ENCODE measurements at places on chromosomes 5 and 9.
A peak's percentile ranks its signal among the peaks of the same experiment; 100 is the strongest.

- DNase-seq, result no peak
These were observed 13.6 kb upstream of the COL27A1 start for GRCh38 chr9:114141553-114142402.

GRCh38 chr9:4985386-4986266 is 554 bp downstream of the JAK2 start:
- peak; percentile 45 for DNase-seq

DNA sequence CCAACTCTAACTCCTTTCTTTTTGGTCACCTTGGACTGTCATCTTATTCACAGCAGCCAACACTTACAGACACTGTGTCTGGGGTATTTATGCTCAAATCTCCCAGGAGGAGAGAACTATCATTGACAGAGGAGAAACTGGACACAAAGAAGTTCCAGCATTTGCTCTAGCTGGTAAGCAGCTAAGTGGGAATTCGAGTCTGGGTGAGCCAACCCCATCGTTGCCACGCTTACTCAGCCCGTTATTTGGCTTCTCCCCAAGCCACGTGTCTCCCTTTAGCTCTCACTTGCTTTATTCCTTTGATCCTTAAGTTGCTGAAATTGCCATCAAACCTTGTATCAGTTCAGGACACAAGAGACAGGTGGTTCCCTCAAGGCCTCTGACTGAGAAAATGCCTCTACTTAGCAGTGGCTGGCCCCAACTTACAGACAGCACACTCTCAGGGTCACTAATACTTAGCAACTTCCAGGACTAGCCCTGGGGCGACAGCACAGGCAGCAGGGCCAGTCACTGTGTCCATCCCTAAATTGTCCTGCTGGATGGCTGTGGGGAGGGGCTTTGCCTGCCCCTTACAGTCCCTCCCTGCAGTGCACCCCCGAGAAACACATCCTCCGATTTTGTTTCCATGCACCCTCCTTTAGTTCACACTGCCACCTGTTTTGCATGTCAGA is 1.4 kb downstream of the SLC36A2 start:
- no peak for DNase-seq

DNA sequence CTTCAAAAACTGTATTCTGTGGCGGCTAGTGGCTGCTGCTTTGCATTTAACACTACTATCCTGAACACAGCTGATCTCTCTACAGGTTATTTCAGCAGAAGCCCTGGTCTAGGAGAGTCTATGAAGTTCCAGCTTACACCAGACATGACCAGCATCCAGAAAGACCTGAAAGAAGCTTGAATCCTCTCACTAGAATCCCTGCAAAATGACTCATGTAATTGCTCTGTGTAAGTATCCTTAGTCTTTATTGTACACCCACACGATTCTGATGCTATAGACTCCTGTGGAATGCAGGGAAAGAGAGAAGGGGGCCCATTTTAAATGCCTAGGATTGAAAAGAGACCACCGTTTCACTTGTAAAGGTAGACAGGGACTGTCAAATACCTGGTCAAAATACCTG is 859 bp upstream of the GRIA1 start:
- DNase-seq, result no peak

- no peak for DNase-seq
These were observed 311.3 kb downstream of the GADD45G start for GRCh38 chr9:89916001-89916597.

Data from cerebellum (tissue), 4 donors.